Stimulated activated CD8-positive, alpha-beta memory T cell treated with anti-CD3 and anti-CD28 coated beads, Interleukin-15, amount 100 ng/mL, for 1 hour (primary cell): ENCODE measurements at places on chromosomes 5 and 9.

DNA sequence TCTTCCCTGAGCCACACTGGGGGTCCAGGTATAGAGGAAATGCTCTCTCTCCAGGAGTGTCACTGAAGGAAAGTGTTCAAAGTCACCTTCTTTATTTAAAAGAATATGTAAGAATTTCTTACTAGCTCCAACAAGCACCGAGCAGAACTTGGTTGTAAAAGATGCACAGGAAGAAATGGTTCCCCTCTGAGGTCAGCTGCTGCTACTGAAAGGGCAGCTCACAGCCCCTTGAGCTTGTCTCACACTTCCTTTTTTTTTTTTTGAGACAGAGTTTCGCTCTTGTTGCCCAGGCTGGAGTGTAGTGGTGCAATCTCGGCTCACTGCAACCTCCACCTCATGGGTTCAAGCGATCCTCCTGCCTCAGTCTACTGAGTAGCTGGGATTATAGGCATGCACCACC is 77.2 kb downstream of the PRRT1B start:
- no peak for DNase-seq

- DNase-seq, result no peak
These were observed 104.7 kb upstream of the SSBP2 start for GRCh38 chr5:81855591-81855990.

DNA sequence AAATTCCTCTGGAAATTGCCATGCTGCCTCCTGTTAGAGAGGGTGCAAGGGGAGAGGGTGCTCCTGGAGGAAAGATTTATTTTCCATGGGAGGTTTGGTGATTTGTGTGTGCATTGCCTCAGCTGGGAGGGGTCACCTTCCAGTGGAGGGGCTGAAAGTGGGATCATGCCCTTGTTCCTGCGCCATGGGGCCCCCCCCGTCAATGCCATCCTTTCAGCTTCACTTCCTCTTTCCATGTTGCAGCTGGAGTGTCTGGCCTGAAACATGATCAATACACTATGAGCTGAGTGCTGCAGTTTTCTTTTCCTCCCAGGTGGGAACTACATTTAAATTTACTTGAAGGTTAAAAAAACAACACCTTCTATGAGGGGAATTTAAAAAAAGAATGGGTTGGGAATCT is 176.8 kb downstream of the MELK start:
- no peak for DNase-seq

DNA sequence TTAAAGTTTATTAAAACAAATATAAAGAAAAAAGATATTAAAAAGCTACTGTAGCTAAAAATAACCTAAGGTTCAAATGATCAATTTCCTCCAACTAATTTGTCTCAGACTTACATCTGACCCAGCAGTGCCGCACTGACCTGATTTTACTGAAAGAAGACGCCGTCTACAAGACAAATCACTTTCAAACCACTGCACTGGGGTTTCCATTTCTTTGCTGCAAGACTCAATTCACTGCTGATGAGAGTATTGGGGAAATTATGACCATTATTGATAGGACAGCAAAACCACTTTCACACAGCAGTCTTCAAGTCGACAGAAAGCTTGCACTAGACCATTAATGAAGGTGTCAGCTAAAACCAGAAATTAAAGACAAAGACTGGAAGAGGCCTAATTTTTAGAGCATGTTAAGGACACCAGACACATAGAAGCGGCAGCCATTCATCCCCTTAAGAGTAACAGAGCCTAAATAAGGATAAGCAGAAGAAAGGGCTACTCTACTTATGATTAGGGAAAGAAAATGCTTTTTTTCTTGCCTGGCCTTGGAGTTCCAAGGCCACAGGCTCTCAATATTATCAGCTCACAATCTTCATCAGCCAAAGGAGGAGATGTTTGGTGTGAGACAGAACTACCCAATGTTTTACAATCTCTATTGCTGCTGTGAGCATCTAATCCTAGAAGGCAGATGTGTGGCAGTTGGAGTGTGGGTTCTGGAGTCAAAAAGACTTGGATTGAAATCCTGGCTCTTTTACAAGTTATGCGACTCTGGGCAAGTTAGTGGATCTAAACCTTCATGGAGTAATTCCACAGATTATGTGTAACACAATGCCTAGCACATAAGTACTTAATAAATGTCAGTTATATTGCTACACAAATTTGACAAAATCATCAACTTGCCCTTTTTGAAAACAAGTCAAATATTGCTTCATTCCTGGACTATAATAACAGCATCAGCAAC is 190.7 kb downstream of the MAPKAP1 start:
- no peak for DNase-seq

- DNase-seq, result no peak
These were observed 43.8 kb upstream of the MEF2C start for GRCh38 chr5:88926774-88927173.
